ENCODE measurements at places on chromosomes 7 and 10. TPM values are rescaled to one million over a fixed set of nuclear protein-coding genes. Genes with fewer than 3 reads are reported as not detected.

Gene SLC16A12
- not detected for total RNA-seq

Gene OGDHL
- 2.8 TPM for total RNA-seq

Gene SFRP4
- total RNA-seq: not detected

Gene AKR1D1
- total RNA-seq: not detected

Gene NAT16
- not detected for total RNA-seq

DNA sequence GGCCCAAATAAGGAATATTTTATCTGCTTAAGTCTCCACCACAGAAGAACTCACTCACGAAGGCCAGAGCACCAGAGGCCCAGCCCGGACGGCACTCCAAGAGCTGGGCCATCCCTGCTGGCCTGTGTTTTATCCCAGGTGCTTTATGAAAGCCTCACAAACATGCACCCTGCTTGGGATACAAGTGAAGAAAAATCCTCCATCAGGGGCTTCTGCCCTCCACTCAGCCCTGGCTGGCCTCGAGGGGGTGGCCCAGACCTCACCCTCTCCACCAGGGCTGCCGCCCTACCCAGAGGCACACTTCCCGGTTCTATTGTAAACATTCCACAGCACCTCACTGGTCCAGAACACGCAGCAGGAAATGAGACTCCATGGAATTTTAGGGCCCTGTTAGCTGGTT lies 19.8 kb upstream of the DNAAF5 start:
- H3K27me3 ChIP-seq: no peaks in the 10 kb centered on the region
- H3K36me3 ChIP-seq: no peaks in the 10 kb centered on the region
- H3K4me3 ChIP-seq: no peak overlapping the region

- no peaks in the 10 kb centered on the region for H3K27me3 ChIP-seq
- no peak for DNase-seq
- H3K4me1 ChIP-seq: no peaks in the 10 kb centered on the region
- no peak overlapping the region for H3K4me3 ChIP-seq
Measured at GRCh38 chr7:91248996-91249395, 15.2 kb upstream of the FZD1 start.

GRCh38 chr7:29424984-29425309 lies 138.7 kb upstream of the PRR15 start:
- H3K27me3 ChIP-seq: no peaks in the 10 kb centered on the region
- H3K4me1 ChIP-seq: no peaks in the 10 kb centered on the region
- no peaks in the 10 kb centered on the region for H3K36me3 ChIP-seq
- no peak overlapping the region for H3K27ac ChIP-seq
- no peak for DNase-seq

GRCh38 chr7:105098863-105099515 lies 85.0 kb downstream of the KMT2E start:
- no peaks in the 10 kb centered on the region for H3K27me3 ChIP-seq
- H3K36me3 ChIP-seq: no peaks in the 10 kb centered on the region
- no peak overlapping the region for H3K27ac ChIP-seq
- H3K4me3 ChIP-seq: no peak overlapping the region
- no peaks in the 10 kb centered on the region for H3K4me1 ChIP-seq

DNA sequence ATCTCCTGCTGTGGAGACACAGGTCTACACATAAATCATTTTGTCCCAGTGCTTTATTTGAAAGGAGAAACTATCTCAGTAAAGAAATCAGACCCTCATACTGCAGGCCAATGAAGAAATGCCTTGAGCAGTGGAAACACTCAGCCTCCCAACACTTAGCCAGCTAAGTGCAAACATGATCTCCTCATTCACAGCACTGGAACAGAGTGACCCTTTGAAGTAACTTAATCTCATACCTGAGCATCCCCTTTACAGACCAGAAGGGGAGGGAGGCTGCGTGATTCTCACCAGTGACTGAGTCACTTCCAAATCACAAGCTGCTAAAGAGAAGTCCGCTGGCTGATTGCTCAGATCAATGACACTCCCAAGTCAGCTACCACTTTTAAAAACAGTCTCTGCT lies 4.5 kb downstream of the CHST15 start:
- H3K4me1 ChIP-seq: peaks cover 6% of the 10 kb centered on the region
- DNase-seq: no peak
- no peaks in the 10 kb centered on the region for H3K36me3 ChIP-seq
- H3K27me3 ChIP-seq: no peaks in the 10 kb centered on the region
- no peak overlapping the region for H3K4me3 ChIP-seq
- H3K27ac ChIP-seq: no peak overlapping the region

DNA sequence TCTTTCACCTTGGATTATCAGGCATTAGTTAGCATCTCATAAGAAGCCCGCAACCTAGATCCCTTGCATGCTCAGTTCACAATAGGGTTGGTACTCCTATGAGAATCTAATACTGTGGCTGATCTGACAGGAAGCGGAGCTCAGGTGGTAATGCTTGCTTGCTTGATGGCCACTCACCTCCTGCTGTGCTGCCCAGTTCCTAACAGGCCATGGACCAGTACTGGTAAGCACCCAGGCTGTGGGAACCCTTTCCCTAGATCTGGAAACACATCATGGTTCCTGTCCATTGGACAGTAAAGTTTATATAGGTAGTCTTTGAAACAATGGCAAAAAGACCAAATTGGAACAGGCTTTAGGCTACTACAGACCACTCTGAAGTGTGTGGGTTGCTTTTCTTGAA lies 9.4 kb upstream of the CTTNBP2 start:
- no peak overlapping the region for H3K4me3 ChIP-seq
- H3K36me3 ChIP-seq: no peaks in the 10 kb centered on the region
- H3K27me3 ChIP-seq: no peaks in the 10 kb centered on the region

- H3K27me3 ChIP-seq: no peaks in the 10 kb centered on the region
- no peak for DNase-seq
- no peak overlapping the region for H3K27ac ChIP-seq
- no peaks in the 10 kb centered on the region for H3K4me1 ChIP-seq
- H3K4me3 ChIP-seq: no peak overlapping the region
Measured at GRCh38 chr10:77226452-77226851, 411.2 kb downstream of the KCNMA1 start.

DNA sequence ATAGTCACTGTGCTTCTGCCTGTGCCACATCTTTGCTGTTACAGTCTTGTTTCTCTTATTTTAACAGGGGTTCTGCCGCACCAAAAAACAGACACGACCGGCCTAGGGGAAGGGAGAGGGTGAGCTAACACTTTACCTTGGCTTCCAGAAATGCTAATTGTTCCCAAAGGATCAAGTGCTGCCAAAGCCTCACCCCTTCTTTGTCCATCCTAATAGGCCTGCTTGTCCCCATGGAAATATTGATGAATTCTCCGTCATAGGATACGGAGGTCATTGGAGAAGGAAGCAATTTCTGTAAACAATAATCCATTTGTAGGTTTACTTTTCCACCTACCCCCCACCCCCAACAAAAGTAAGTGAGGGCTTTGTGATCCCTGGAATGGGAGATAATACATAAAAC lies 567.3 kb downstream of the KCNMA1 start:
- H3K27me3 ChIP-seq: no peaks in the 10 kb centered on the region
- H3K27ac ChIP-seq: no peak overlapping the region
- DNase-seq: no peak
- H3K4me1 ChIP-seq: no peaks in the 10 kb centered on the region
- H3K4me3 ChIP-seq: no peak overlapping the region

DNA sequence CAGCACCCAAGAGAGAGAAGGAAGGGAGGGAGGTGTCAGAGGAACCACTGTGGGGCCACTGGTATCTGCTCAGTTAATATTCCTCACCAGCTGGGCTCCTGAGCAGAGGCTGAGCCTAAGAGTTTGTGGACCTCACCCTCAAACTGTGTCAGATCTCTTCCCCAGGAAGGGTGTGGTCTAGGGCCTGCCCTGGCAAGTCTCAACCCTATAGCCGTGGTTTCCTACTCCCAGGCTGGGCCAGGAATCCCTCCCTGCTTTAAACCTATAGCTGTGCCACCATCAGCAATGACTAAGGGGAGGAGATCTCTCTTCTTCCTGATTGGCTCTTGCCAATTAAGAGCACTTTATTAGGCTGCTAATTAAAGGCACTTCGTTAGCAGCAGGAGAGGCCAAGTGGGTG lies 29.9 kb downstream of the POLL start:
- DNase-seq: no peak
- no peaks in the 10 kb centered on the region for H3K27me3 ChIP-seq
- no peak overlapping the region for H3K4me3 ChIP-seq
- H3K27ac ChIP-seq: no peak overlapping the region
- H3K36me3 ChIP-seq: no peaks in the 10 kb centered on the region
- no peaks in the 10 kb centered on the region for H3K4me1 ChIP-seq

- H3K4me1 ChIP-seq: peaks cover 12% of the 10 kb centered on the region
- H3K4me3 ChIP-seq: no peak overlapping the region
- no peaks in the 10 kb centered on the region for H3K36me3 ChIP-seq
- no peaks in the 10 kb centered on the region for H3K27me3 ChIP-seq
Measured at GRCh38 chr7:2860627-2861133, 16.6 kb upstream of the GNA12 start.

Data from Peyer's patch (tissue), 4 donors.